ENCODE measurements at places on chromosomes 7 and 10.

GRCh38 chr7:5754981-5755599, 26.4 kb downstream of the RNF216 start:
- DNase-seq = no peak

DNA sequence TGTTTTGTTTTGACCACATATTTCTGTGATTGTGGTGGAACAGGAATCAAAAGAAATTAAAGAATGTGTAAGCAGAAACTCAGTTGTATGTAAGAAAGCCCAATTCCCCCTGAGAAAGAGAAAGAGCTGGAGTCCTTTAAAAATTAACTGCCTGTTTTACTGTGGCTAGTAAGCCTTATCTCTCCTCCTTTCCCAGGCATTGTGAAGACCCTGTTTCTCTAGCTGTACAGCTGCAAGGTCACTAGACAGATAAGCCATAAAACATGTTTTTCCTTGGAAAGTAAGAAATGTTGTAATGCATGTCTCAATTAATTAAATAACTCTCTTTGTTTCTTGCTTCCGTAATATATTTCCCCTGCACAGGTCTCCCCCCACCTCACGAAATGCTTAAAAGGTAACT, 53.5 kb downstream of the OR13A1 start:
- no peak for DNase-seq

- no peak for DNase-seq
Observed at GRCh38 chr10:72068901-72069446, 19.4 kb downstream of the SPOCK2 start.

- DNase-seq = no peak
Observed at GRCh38 chr7:114622221-114622620, 207.6 kb downstream of the FOXP2 start.

DNA sequence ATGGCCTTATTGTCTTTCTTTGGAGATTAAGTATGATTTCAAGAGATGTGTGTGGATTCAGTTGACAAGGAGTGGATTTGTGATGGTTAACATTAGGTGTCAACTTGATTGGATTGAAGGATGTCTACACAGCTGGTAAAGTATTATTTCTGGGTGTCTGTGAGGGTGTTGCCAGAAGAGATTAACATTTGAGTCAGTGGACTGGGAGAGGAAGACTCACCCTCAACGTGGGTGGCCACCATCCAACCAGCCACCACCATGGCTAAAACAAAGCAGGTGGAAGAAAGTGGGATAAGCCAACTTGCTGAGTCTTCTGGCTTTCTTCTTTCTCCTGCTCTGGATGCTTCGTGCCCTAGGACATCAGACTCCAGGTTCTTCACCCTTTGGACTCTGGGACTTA, 76.1 kb downstream of the GPR37 start:
- DNase-seq = no peak
